ENCODE measurements at places on chromosomes 1 and 21.

DNA sequence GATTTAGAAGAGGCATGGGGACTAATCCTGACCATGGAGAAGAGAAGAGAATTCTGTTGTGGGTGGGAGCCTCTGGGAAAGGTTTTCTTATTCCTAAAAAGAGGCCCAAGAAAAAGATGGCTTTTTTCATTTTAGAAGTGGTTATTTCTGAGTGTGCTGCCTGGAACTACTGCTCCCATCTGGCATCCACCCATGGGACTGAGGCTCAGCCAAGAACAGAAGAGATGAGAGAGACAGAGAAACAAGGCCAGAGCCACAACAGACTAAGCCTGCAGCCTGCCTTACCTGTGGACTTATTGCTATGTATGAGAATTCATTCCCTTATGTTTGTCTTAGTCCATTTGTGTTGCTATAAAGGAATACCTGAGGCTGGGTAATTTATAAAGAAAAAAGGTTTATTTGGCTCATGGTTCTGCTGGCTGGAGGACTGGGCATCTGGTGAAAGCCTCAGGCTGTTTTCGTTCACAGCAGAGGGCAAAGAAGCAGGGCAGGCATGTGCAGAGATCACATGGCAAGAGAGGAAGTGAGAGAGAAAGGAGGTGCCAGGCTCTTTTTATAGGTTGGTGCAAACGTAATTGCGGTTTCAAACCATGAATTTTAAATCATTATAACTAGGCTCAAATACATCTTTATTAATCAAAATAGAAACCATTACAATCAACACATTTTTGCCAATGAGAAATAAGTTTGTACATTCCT lies 57.5 kb upstream of the PRDM2 start:
- DNase-seq = no peak

- DNase-seq = peak; percentile 48
Measured at GRCh38 chr1:3892748-3893147, 7.3 kb downstream of the C1orf174 start.

- no peak for DNase-seq
Measured at GRCh38 chr1:46551597-46552095, at the start of gene KNCN. TSS of gene KNCN (minus strand) at chr1:46551647. CDS start at chr1:46551215, 432 bp downstream.

DNA sequence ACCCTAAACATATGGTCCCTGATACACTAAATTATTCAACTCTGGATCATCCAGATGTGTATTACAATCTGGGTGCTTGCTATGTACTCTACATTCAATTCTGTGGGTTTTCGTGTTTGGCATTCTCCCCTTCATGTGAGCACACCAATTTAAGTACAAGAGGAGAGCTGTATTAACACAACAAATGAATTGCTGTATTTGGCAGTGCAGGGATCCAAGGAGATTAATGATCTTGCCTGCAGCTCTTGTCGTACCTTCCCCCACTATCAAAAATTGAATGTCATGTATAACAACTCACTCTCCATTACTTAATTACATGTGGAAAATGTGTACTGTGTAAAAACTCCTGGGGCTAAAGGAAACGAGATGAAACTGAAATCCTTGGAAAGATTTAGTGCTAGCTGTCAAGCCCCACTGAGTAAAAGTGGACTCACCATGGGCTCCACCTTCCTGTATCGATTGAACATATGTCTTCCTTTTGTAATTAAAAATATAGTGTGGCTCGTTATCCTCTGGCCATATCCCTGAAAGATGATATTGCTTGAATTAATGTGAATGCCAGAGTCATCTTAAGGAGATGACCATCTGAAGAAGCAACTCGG lies 172.2 kb upstream of the L1TD1 start:
- no peak for DNase-seq

DNA sequence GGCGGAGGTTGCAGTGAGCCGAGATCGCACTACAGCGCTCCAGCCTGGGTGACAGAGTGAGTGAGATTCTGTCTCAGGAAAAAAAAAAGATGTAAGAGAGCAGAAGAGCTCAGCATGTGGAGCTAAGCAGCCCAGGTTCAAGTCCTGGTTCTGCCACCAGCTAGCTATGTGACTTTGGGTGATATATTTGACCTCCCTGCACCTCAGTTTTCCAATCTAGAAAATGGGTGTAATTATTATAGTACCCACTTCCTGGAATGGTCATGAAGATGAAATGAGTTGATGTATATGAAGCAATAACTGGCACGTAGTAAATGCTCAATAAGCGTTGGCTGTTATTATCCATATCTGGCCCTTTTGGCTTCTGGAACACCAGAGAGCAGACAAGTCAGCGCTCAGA lies 38.2 kb downstream of the CAMK2N1 start:
- no peak for DNase-seq

- no peak for DNase-seq
Measured at GRCh38 chr1:92244376-92244775, 26.7 kb downstream of the C1orf146 start.

GRCh38 chr1:15851210-15852035 lies 3.9 kb downstream of the SPEN start:
- DNase-seq = no peak

DNA sequence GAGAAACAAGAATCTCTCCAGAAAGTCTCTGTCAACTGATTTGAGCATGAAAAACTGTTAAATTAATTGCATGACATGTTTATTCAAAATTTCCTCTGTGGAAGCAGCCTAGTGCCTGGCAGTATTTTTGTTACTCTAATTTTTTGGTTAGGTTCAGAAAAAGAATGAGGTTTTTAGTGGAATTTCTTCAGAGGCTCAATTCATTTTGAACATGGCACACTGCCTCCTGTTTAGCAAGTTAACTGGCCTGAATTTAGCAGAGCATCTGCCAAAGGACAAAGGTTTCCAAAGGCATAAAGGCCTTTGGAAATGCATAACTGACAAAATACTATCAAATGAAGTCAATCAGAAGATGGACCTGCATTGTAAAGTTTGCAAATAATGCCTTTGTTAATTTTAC lies 1326.5 kb downstream of the PLA2G4A start:
- DNase-seq = no peak

DNA sequence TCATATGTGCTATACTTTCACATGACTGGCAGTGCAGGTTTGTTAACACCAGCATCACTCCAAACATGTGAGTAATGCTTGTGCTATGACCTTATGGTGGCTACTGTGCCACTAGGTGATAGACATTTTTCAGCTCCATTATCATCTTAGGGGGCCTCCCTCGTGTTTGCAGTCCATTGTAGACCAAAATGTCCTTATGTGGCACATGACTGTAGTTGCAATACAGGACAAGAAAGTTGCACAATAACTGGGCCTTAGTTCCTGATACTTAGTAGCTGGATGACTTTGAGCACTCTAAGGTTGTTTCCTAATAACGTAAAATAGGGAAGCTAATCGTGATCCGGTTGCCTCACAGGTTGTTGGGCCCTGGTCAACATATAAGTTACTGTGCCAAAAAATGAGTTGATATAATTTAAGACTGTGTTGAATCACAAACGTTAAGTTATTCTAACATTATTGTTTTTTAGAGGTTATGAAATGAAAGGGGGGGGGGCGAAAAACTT lies 511 bp upstream of the SNX27 start:
- peak; percentile 45 for DNase-seq

- DNase-seq = no peak
Measured at GRCh38 chr1:9421533-9421873, 117.8 kb upstream of the SLC25A33 start.

GRCh38 chr1:100538913-100539835 lies 1.2 kb downstream of the GPR88 start:
- DNase-seq = no peak

DNA sequence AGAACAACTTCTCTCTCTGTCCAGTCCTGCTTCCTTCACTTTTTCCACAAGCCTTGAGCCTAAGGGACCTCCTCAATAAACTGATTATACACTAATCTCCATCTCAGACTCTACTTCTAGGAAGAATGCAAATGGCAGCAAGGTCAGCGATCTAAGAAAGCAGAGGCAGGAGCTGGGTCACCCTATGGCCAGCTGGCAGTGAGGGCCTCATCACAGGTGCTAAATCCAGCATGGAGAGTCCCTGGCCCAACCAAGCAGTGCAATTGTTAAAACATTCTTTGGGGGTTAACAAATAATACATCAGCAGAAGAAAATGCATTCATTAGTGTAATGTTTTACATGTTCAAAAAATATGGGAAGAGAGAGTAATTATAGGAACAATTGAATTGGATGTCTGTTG lies 416.0 kb downstream of the SIPA1L2 start:
- DNase-seq = no peak

DNA sequence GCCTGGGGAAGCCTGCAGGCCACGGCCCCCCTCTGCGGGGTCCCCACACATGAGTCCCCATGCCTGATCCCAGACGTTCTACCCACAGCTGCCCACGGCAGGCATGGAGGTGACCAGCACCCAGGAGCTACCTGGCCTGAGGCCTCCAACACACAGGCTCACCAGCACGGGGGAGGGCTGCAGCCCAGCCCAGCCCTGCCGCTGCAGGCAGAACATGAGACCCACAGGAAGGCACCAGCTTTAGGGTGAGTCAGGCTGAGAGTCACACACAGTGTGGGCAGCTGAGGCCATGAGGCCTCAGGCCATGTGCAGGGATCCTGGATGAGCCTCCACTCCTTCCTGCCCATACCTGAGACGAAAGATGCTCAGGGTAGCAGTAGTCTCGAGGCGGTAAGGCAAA lies 121.1 kb downstream of the PSMG1 start:
- DNase-seq = no peak

GRCh38 chr1:157580179-157580827 lies 17.6 kb downstream of the FCRL4 start:
- no peak for DNase-seq

- no peak for DNase-seq
Measured at GRCh38 chr1:24996983-24997893, 67.2 kb upstream of the RUNX3 start.

DNA sequence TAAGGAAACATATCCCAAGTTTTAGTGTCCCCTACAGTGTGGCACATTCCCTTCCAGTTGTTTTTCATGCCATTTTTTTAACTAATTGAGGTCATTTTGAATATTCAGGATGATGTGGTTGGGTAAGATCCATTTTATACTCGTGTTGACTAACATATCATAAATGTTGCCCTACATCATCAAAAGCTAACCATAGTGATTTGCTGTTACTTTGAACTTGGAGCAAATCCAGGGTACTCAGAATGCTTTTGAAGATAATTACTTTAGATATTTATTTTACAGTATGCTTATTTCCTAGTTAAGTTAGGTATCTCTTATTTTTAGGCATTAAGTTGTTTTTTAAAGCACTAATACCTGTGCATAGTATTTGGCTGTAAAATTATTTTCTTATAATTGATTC lies 57.8 kb downstream of the DYRK1A start:
- no peak for DNase-seq

- no peak for DNase-seq
Measured at GRCh38 chr1:86542631-86543030, 4.2 kb upstream of the CLCA4 start.

- no peak for DNase-seq
Measured at GRCh38 chr1:247113094-247113497, 8.9 kb upstream of the ZNF669 start.

GRCh38 chr1:220748936-220749335 lies 814 bp downstream of the MTARC2 start:
- no peak for DNase-seq

- no peak for DNase-seq
Measured at GRCh38 chr1:13781907-13782633, 82.1 kb downstream of the PRDM2 start.

GRCh38 chr1:226606311-226607267 lies 58.0 kb downstream of the STUM start:
- no peak for DNase-seq

GRCh38 chr1:154419620-154420571 lies 14.8 kb downstream of the IL6R start:
- DNase-seq = peak; percentile 97

DNA sequence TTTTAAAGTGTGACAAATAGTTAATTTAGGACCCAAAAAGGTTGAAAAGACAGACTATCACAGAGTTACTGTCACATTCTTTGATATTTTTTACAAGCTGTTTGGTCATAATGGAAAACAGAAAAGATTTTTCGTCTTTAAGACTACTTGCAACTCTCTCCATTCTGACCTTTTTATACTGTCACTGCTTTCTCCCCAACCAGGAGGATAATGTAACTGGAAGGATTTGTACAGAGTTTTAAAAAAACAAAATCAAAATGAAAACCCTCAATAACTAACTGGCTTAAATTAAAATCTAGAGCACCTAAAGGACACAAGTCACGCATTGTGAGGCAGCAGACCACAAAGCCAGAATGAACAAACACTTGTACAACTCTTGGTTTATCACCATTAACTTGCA lies 257.7 kb downstream of the FAF1 start:
- DNase-seq = no peak

GRCh38 chr1:30353637-30354036 lies 369.7 kb downstream of the MATN1 start:
- no peak for DNase-seq

- DNase-seq = no peak
Measured at GRCh38 chr1:3456449-3456963, 2.0 kb downstream of the ARHGEF16 start.

GRCh38 chr21:34255073-34255472 lies 108.7 kb upstream of the KCNE2 start:
- no peak for DNase-seq

- no peak for DNase-seq
Measured at GRCh38 chr21:31351960-31352359, 7.9 kb upstream of the TIAM1 start.

GRCh38 chr1:159928491-159929050 lies 3.3 kb upstream of the TAGLN2 start:
- no peak for DNase-seq

DNA sequence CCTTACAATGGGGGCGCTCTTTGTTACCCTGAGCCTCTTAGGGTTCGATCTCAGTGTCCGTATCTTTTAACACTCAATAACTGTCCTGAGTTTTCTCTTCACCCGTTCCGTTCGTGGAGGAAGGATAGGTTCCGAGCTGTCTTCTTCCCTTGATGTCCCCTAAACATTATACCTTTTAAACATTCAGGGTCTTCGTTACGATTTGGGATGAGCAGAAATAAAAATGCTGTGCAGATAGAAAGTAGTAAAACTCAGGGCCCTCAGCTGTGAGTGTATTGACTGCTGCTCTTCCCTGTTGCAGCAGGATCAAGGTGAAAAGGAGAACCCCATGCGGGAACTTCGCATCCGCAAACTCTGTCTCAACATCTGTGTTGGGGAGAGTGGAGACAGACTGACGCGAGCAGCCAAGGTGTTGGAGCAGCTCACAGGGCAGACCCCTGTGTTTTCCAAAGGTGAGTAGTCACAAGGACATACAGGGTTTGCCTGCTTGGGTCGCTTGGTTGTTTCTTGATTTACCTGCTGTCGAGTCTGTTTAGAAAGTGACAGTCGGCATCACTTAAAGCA lies 784 bp downstream of the RPL11 start:
- no peak for DNase-seq

GRCh38 chr1:101030881-101031280 lies 5.3 kb upstream of the DPH5 start:
- no peak for DNase-seq
